ENCODE measurements at places on chromosomes 2 and 18.

DNA sequence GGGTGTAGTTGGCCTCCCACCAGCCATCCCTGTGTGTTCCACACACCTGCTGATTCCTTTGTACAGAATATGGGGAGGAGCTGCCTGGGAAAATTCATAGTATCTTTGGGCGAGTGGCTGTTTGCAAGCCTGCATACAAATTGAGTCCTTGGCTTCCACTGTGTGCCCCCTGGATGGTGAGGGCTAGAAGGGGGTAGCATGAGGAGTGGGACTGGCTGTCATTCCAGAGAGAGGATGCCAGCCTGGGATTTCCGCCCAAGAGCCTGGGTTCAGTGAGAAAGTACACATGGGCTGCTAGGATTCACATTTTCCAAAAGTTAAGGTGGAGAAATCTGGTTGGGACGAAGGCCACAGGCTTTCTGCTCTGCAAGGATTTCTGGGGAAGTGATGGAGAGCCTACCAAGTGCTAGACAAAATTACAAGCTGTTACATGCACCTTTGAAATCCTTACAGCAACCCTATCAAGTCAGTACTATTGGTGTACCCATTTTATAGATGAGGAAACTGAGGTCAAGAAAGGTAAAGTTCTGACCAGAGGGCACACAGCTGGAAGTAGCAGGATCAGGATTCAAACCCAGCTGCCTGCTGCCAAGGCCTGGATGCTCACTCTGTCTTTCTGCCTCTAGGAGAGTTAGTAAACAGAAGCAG, 606 bp upstream of the TOGARAM2 start:
- no peak for DNase-seq

DNA sequence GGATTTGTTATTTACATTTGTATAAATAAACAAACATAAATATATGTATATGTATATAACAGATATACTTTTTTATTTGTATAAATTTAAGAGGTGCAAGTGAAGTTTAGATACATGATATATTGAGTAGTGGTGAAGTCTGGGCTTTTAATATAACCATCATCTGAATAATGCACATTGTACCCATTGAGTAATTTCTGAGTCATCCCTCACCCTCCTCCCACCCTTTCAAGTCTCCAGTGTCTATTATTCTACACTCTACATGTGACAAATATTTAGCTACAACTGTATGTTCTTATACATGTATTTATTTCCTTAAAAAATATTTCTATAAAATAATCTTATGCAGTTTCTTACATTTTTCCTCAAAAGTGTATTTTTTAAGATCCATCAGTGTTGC, 358.7 kb upstream of the TFPI start:
- no peak for DNase-seq

DNA sequence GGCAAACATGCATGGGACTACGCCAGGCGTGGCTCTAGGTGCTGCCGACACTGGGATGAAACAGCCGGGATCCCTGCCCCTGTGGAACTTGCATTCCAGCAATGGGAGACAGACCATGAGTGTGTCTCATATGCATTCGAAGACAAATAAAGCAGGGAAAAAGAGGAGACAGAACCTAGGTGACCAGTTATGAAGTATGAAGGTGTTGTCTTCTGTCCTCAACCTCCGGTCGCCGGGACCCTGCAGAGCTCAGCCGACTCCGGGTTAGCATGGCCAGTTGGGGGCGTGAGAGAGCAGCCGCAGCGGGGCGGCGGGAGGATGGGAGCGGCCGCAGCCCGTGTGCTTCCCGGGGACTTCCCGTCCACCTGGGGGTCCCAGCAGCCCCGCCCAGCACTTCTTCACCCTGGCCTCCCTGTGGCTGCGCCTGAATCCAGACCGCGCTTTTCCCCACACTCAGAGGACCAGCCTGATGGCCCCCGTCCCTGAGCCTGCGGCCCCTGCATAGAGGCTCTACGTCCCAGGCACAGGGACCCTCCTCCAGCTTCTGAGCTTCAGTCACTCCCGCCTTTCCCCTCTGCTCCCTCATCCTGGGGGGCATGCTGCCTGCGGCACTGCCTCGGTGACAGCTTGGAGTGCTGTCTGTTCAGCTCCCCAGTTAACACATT, 11.4 kb downstream of the ID2 start:
- DNase-seq: peak; percentile 4

GRCh38 chr2:132632000-132632649, 37.9 kb downstream of the LYPD1 start:
- DNase-seq: peak; percentile 52

DNA sequence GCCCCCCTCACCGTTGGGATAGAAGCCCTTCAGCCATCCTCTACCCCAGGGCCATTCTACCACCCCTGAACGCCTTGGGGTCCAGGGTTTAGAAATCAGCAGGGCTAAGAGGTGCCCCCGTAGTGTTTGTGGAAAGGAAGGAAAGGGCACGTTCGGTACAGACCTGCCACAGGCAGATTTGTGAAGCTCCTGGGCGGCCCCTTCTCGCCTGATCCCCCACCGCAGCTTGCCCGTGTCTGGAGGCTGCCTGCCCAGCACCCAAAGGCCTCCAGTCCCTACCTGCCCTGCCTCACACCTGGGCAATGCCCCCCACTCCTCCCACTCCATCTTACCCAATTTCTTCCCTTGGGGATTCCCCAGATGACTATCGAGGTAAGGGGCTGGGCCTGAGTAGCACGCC, 21.2 kb downstream of the ATP6V1C2 start:
- no peak for DNase-seq

GRCh38 chr2:133213651-133214050, 354.6 kb downstream of the NCKAP5 start:
- DNase-seq: no peak

GRCh38 chr2:190809139-190809764, 71.4 kb upstream of the GLS start:
- no peak for DNase-seq

DNA sequence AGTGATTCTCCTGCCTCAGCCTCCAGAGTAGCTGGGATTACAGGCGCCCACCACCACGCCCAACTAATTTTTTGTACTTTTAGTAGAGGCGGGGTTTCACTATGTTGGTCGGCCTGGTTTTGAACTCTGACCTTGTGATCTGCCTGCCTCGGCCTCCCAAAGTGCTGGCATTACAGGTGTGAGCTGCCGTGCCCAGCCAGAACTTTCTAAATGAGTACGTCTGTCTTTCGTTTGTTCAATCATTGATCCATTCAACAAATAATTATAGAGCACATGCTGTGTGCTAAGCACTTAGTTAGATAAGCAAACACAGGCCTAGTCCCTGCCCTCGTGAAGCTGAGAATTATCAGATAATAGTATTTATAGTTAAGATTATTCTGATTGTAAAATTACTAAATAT, 56.5 kb downstream of the TTC39C start:
- no peak for DNase-seq

All from putamen (tissue), 1 donor.